Hematopoietic multipotent progenitor cell treated with erythropoietin and hydrocortisone succinate and interleukin-3 and kit ligand, for 15 days (in vitro differentiated cells): ENCODE measurements at places on chromosomes 12 and 14.

GRCh38 chr12:77850698-77851097 is 20.0 kb downstream of the NAV3 start:
- DNase-seq, result no peak

DNA sequence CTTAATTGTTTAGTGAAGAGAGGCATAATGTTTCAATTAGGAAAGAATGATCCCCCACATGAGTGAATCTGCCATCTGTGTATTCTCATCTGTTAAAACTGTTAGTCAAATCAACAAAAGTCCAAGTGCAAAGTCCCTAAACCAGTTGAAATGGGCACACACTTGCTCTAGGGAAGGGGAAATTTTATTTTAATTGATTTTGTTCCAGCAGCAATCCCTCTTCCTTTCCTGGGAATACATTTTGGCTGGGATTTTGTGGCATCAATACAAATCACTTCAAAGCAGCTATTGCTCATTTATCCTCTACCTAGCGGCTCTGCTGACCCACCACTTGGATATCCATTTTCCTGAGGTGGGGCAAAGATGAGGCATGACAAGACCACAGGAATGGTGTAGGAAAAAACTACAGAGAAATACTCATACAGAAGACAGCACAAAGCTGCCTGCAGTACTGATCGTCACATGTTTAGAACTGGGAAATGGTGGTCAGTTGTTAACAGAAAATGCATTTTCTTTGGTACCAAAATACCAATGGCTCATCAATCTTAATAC is 9.8 kb upstream of the SSTR1 start:
- no peak for DNase-seq

- DNase-seq, result no peak
Observed at GRCh38 chr14:25237845-25238244, 187.9 kb upstream of the STXBP6 start.

GRCh38 chr14:75196468-75196867 is 20.1 kb upstream of the TMED10 start:
- DNase-seq, result no peak

DNA sequence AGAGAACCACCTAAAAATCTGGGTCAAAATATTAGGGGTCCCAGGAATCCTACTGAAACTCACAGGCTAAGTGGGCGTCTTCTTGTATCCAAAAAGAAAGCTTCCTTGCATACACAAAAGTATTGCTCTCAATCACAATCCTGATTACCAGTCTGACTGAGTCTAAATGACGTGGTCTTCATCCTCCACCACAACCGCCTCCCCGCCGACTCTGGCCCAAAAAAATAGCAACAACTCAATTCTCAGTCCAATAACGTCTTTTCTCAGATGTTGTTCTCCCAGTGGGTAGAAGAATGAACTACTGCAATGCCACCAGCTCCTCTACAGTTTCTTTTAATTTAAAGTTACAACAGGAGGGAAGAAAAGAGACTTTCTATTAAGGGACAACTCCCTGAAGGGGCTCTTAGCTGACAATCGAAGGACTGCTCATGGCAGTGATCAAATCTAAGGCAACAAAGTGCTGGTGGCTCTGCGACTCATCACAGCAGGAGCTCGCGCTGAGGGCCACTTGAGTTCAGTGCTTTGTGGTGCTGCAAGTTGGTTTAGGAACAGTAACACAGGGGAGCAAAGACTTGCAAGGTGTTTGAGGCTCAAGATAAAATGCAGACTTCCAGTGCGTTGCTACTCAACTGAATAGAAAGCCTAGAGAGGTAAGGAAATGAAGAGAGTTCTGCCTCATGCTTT is 394.1 kb downstream of the BCAT1 start:
- no peak for DNase-seq

- DNase-seq, result no peak
Observed at GRCh38 chr12:108589028-108589839, 8.7 kb downstream of the TMEM119 start.

GRCh38 chr14:80638620-80639515 is 302.7 kb downstream of the CEP128 start:
- no peak for DNase-seq

GRCh38 chr12:121960541-121960940 is 42.1 kb downstream of the CFAP251 start:
- no peak for DNase-seq

DNA sequence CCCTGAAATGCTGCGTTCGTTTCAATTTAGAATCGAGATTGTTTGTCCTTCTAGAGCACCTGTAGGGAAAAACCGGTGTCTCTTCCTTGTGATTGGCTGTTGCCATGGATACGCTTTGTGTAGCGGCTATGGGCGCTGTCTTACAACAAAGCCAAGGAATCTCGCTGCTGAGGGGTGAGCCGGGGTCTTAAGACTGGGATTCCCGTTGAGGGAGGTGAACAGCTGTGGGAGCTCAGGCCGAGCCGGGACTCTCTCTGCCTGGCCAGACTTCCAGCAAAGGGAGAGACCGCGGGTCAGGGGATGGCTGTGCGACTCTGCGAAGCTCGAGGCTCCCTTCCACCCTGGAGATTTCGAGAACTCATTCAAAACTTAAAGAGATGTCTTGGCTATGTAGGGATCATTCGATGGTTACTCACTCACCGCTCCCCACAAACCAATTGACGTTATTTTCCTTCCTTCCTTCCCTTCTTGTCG is at the start of the genes LRRIQ1 and TSPAN19:
TSS of gene LRRIQ1 (plus strand) at position 118 of the 474 bp plus-strand sequence. CDS start 1,826 bp downstream, outside the sequence.
TSS of gene TSPAN19 (minus strand) at position 44 of the 474 bp plus-strand sequence. CDS start 6,331 bp downstream, outside the sequence.
- no peak for DNase-seq

DNA sequence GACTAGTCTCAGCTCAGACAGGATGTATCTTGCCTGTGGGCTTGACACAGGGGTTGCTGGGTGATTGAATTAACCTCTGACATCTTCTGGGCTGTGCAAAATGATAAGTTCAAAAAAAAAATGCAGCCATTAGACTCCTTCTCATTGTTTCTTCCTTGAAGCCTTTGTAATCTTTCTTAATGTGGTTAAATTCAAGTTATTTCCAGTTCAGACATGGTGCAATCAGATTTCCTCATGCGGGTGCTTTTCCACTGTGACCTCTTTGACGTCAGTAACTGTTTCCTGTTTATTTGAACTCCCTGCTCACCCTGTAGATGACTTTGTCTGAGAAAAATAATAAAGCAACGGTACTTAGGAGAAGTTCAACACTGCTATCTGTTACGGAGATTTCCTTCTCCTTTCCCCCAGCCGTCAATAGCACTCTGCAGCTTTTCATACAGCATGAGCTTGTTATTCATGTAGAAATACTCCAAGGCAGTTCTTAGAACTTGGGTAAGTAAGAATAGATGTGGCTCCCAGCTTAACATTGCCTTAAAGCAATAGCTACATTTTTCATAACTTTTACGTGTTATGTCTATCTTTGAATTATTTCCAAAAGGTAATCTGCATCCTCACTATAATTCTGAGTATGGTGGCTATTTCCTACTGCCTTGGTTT is 155.5 kb downstream of the PRKCH start:
- no peak for DNase-seq

- DNase-seq, result no peak
Observed at GRCh38 chr12:24899503-24900075, 49.3 kb downstream of the BCAT1 start.

GRCh38 chr14:72892879-72893635 is 844 bp downstream of the DPF3 start:
- no peak for DNase-seq

DNA sequence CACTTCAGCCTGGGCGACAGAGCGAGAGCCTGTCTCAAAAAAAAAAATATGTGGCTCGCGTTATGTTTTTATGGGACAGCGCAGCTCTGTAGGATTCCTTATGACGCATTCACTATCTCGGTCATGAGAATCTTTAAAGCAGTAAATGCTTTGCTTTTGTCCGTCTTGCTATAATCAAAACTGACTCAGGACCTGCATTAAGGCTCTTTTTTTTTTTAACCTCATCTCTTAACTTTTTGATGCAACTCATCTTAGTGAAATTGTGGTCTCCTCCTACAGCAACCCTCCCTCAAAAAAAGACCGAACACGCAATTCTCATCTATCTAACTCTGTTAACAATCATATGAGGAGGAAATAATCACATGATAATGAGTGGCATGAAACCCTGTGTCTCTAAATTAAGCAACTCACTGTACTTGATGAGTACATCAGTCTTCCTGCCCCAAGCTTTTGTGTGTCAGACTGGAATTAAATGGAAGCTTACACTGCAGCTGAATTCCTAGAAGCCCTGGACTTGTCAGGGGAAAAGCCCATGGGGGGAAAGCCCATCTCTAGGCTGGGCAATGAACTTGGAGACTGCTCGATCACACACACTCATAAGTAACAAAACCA is 4.3 kb downstream of the P2RX4 start:
- DNase-seq, result no peak

GRCh38 chr12:74889563-74890236 is 319.9 kb downstream of the KCNC2 start:
- no peak for DNase-seq

DNA sequence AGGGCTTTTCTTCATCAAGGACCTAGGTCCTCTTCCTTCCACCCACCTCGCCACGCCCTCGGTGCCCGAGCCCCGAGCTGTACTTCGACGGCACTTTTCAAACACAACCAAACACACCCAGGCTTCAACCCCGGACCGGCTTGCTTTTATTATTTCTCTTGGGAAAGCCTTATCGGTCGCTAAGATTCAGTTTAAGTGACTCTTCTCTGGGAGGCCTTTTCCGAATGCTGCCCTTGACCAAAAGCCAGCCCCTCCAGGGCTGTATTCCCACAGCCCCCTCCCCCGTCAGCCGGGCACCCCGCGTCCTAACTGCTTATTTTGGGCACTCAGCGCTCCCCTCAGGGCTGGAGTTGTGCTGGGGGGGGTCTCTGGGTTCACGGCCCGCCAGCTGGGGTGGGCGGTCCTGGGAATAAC is 644 bp upstream of the PPP4R4 start:
- no peak for DNase-seq

DNA sequence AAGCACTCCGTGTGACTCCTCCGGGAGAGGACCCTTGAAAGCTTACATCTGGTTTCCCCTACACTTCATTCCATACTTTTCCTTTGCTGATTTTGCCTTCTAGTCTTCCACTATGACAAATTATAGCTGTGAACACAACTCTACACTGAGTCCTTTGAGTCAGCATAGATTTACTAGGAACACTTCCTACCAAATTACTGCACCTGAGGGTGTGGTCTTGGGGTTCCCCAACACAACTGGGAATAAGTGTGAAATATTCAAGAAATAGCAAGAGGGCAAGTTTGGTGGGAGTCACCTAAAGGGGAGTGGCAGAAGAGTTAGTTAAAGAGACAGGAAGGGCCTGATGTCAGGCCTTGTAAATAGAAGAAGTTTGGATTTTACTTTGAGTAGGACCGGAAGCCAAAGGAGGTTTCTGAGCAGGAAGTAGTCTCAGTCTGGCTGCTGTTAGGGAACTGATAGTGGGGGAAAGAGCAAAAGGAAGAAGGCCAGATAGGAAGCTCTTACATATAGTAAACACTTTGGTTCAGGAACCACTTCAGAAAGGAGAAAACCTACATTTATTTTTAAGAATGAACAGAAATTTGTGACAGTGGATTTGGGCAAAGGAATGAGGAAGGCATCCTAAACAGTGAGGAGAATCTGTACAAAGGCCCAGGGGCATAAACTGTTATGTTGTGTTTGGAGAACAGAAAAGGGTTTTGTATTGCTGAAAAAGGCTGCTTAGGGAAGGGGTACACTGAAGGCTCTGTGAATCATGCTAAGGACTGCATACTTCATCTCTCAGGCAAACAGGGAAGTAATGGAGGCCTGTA is 14.2 kb downstream of the SEL1L start:
- no peak for DNase-seq

DNA sequence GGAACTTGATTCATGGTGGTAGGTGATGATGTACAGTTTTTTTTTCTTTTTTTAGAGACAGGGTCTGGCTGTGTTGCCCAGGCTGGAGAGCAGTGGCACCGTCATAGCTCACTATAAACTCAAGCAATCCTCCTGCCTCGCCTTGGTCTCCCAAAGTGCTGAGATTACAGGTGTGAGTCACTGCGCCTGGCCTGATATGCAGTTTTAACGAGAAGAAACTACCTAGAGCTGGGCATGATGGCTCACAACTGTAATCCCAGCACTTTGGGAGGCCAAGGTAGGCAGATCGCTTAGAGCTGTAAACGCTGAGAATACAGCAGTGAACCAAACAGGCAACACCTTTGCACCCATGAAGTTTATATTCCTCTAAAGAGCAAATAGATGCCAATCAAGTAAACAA is 13.0 kb upstream of the VPS37B start:
- no peak for DNase-seq

DNA sequence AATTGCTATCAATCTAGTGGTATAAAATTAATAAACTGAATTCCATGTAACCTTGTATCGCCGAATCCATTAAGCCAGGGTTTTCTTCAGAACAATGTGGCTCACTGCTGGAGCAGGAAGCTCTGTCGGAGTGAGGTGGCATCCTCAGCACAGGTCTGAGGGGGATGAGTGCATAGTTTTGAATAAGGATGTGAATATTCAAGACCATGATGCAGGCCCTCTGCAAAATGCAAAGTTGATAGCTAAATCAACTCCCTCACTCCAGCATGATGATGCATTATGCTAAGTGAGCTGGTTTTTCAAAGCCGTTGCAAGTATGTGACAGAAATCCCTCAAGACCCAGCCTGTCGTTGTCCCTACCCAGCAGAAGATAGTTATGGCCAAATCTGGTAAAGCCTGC is 53.0 kb downstream of the TRIM9 start:
- DNase-seq, result no peak

DNA sequence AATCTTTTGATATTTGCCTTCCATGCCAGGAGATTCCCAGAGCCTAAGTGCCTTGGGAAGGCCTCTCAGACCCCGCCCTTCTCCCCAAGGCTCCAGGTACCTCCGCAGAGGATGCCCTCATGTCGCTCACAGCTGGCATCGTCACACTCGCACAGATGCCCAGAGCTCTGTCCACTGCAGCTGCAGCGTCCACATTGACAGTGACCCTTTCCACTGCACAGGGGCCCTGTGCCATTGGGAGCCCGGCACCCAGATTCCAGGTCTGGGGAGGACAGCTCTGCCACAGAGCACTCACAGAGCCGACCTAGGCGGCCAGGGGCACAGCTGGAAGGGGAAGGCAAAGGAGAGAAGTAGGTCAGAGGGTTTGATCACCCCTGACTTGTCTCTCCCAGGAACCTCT is 12.3 kb upstream of the CSAD start:
- no peak for DNase-seq

GRCh38 chr12:62434494-62435302 is 31.9 kb upstream of the MON2 start:
- no peak for DNase-seq

DNA sequence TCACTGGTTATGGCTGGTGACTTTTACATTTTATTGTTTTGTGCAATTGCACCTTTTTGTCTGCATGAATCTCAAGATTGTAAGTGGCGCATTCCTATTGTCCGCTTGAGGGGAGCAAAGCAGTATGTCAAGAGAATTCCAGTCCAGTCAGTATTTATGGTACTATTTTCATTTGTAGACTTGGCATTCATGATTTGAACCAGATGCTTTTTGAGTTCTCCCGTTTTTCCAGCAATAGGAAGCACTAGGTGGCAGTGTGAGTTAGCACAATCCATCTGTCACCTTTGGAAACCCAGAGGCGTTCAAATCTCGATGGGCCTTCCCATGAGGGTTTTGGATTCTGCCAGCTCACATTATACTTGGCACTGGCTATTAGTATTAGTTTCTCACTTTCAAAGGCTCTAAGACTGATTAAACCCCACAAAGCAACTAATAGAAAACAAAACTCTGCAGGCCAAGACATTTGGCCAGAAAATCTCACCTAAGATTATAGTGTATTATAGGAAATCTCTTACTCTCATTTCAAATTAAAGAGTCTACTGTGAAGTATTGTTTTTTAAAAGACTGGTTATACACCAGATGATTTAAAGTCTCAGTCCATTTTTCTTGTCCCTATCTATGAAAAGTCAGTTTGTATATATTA is 2.2 kb downstream of the DACT1 start:
- DNase-seq, result no peak
